ENCODE measurements at places on chromosomes 2 and 18. TPM values are rescaled to one million over a fixed set of nuclear protein-coding genes. Genes with fewer than 3 reads are reported as not detected.

ALKAL2 gene
- 0.42 TPM for total RNA-seq

KDM3A gene
- total RNA-seq, result 75.5 TPM

CD207 gene
- total RNA-seq, result not detected

DSG3 gene
- total RNA-seq, result not detected

LINC00305 gene
- total RNA-seq, result 1.6 TPM

GYPC gene
- 29.5 TPM for total RNA-seq

MEP1B gene
- not detected for total RNA-seq

IL18RAP gene
- not detected for total RNA-seq

PDE1A gene
- 3.3 TPM for total RNA-seq

EXOC6B gene
- total RNA-seq, result 71.9 TPM

PLGLB2 gene
- 8.3 TPM for total RNA-seq

ZAP70 gene
- total RNA-seq, result 2.6 TPM

CTLA4 gene
- total RNA-seq, result not detected

MDH1B gene
- 2.8 TPM for total RNA-seq

LCT gene
- total RNA-seq, result 0.19 TPM

SDC1 gene
- 35.1 TPM for total RNA-seq

GKN2 gene
- total RNA-seq, result not detected

CNOT9 gene
- total RNA-seq, result 72.3 TPM

IL36G gene
- total RNA-seq, result not detected

MROH2A gene
- not detected for total RNA-seq

PLA2R1 gene
- 1.7 TPM for total RNA-seq

KHK gene
- 5.2 TPM for total RNA-seq

STON1 gene
- total RNA-seq, result 8.2 TPM

KIF5C gene
- total RNA-seq, result 26.8 TPM
